AG09319 (cell line): ENCODE measurements at places on chromosomes 7 and 10.

GRCh38 chr7:105885387-105886111, 9.2 kb upstream of the ATXN7L1 start:
- DNase-seq: no peak

DNA sequence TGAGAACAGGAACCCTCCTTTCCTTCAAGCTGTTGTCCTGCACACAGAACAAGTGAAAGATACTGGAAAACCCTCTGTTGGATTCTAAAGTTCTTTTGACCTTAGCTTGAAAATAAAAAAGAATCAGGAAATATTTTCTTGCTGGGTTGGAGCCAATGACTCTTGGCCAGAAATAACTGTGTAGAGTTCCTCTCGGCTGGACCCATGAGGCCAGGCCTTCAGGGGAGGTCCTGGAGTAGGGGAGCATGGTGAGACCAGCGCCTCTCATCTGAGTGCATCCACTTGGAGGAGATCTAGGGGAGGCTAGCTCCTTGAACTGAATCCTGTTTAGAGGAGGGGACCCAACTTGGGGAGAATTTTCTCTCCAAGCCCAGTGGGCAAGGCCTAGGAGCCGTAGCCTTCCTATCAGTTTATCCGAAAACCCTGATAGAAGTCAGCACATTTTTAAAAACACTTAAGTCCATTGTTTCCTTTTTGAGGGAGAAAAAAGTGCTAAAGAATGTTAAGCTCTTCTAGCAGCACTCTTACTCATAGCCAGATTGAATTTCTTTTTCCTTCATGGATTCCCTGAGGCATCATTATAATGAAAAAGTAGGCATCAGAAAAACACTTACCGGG, 635.7 kb upstream of the ANKRD30A start:
- DNase-seq: peak; percentile 29

GRCh38 chr10:111646021-111646420, 537.5 kb downstream of the GPAM start:
- DNase-seq: no peak

DNA sequence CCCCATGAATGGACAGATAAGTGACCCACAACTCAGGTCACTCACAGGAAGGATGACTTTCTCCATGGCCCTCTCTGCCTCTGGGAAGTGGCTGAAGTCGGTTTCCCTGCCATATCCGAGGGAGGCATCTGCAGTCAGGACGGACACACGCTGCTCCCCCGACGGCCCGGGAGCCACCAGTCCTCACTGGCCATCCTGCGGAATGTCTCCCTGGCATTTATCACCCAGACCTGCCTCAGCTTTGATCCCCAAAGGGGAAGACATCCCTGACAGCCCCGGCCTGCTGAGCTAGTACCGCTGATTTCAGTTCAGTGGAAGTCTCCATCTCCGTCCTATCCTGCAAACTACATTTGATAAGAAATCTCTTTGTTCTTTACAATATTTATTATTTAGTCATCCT, 339.5 kb upstream of the MKI67 start:
- no peak for DNase-seq

- no peak for DNase-seq
These were observed 100.2 kb downstream of the SVIL start for GRCh38 chr10:29534590-29534989.

DNA sequence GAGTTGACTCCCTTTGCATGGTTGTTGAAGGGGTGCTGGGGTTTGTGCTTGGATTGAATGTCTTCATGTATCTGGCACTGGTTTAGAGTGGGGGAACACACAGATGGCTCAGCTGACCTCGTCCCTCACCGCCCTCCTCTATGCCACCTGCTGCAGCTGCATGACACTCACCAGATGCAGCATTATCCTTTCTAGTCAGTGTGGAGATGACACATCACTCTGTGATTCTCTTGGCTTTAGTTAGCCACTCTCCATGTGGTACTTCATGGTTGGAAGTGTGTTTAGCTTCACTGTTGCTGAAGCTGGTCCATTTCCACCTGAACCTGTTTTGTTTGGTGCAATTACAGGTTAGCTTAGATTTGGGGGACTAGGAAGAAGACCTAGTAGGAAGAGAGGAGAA, 56.3 kb upstream of the BMPER start:
- DNase-seq: no peak

DNA sequence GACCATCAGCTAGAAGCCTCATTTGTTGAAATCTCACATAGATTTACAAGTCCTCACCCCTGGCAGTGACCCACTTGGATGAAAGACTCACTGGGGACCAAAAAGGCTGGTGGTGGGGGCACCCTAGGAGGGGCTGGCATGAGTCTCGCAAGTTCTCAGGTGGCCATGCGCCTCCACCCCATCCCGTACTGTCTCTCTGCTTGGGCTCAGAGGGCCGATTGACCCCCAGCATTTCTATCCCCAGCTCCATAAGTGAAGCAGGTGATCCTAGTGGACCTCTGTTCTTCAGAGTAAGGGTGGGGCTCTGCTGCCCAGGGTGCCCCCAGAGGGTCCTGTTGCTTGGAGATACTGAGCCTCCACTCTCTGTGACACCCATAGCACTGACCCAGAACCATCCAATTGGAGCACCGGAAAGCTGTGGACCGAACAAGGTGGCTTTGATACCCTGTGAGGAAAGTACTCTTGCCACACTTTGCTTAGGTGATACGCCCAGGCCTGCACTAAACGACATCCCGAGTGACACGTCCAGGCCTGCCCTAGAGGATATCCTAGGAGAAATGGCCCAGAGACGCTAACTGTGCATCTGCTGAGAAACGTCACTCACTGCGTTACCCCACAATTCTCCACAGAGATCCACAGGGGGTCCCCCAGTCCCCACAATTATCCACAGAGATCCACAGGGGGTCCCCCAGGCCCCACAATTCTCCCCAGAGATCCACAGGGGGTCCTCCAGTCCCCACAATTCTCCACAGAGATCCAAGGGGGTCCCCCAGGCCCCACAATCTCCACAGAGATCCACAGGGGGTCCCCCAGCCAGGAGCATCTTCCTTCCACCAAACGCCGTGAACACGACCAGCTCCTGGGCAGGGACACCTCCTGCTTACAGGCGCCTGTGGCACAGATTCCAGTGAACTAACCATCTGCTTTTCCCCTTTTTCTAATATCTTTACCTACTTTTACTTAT, 262.9 kb downstream of the PTPRN2 start:
- no peak for DNase-seq

GRCh38 chr7:105808703-105809590, 67.5 kb downstream of the ATXN7L1 start:
- DNase-seq: no peak

GRCh38 chr7:84490661-84491060, 296.1 kb upstream of the SEMA3A start:
- peak; percentile 24 for DNase-seq

DNA sequence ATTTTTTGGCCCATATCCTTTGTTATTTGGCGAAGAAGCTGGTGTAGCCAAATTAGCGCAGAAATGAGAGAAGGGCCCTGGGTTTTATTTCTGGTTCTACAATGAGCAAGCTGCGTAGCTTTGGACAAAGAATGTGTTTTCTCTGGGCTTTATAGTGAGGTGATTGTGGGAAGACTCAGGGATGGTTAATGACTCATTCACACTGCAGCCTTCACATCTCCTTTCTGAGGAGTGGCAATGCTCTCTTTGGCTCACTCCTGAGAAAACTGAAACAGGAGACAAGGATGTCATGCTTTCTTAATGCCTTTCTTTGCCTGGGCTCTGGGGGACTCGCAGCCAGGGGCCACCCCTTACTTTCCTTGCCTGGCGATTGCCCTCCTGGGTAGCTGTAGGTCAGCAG, 271.0 kb upstream of the PODXL start:
- no peak for DNase-seq

DNA sequence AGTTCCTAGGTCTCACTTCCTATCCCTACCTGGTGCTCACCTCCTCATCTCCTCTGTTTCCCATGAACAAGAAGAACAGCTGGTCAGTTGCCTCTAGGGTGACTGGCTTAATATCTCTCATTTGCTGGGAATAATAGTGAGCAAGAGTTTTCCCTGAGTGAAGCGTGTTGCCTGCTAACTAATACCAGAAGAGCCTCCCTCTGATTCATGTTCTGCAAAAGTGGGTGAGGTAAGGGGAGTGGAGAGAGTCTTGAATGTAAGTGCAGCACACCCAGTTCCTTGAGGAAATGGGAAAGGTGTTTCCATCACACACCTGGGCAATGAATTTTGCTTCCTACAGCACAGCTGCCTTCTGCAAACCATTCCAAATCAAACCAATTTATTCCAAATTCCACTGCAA, 29.6 kb downstream of the FZD1 start:
- DNase-seq: no peak

- peak; percentile 51 for DNase-seq
These were observed at the start of gene JAZF1 for GRCh38 chr7:28180364-28181147. Gene JAZF1 (minus strand): TSS chr7:28180795.

- no peak for DNase-seq
These were observed 79.2 kb downstream of the RBM20 start for GRCh38 chr10:110723224-110723891.

DNA sequence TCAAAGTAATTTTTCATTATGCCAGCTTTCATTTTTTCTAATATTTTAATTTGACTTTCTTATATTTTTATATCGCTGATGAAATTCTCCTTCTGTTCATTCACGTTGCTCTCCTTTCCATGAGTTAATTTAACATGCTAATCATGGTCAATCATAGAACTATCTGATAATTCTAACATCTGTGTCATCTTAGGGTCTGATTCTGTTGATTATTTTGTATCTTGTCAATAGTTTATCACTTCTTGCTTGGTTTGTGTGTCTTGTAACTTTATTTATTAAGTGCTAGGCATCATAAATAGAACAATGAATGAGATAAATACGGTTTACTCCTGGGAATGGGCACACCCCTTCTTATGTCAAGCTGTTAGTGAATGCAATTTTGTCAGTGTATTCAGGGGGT, 11.0 kb downstream of the TCERG1L start:
- DNase-seq: no peak
